ENCODE measurements at places on chromosomes 5 and 9. TPM values are rescaled to one million over a fixed set of nuclear protein-coding genes. Genes with fewer than 3 reads are reported as not detected.

The BNC2 gene
- total RNA-seq, result 21.5 TPM

The GAS1 gene
- total RNA-seq, result 11.6 TPM

The SLC6A19 gene
- total RNA-seq, result not detected

The MSX2 gene
- total RNA-seq, result 29.5 TPM

Data from ureter (tissue), 1 donor.